Non-pigmented ciliary epithelial cell (primary cell): ENCODE measurements at places on chromosomes 12 and 14.

GRCh38 chr14:24136684-24137528, 912 bp downstream of the PSME1 start:
- no peak for DNase-seq

DNA sequence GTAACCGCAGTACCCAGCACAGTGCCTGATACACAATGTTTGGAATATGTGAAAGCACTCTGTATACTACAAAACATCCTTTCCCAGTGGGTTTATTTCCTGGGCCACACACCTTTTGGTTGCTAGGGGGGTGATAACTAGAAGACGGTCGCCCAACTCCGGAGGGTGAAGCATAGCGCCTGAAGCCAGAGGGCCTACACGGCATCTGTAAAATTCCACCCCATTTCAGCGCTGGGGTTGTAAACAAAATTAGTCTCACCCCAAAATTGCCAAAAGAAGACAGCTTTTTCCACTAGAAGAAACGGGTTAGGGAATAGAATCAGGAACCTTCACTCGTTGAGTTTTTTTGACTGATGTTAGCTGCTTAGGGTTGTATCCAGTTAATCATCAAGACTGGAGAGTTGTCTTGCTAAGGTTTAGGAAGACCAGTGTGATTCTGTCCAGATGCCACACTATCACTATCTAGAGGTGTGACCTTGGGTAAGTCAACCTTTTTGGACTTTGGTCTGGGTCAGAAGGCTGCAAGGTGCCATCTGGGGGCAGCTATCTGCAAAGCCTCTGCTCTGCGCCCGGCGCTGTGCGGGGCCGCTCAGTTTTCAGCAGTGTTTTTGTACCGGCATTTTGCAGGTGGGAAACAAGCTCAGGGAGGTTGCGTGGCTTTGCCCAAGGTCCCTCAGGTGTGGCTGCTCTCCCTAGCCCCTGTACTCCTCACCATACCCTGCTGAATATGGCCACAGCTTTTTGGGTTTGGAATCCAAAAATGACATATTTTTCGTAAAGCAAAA, 1.3 kb downstream of the ZNF839 start:
- no peak for DNase-seq

DNA sequence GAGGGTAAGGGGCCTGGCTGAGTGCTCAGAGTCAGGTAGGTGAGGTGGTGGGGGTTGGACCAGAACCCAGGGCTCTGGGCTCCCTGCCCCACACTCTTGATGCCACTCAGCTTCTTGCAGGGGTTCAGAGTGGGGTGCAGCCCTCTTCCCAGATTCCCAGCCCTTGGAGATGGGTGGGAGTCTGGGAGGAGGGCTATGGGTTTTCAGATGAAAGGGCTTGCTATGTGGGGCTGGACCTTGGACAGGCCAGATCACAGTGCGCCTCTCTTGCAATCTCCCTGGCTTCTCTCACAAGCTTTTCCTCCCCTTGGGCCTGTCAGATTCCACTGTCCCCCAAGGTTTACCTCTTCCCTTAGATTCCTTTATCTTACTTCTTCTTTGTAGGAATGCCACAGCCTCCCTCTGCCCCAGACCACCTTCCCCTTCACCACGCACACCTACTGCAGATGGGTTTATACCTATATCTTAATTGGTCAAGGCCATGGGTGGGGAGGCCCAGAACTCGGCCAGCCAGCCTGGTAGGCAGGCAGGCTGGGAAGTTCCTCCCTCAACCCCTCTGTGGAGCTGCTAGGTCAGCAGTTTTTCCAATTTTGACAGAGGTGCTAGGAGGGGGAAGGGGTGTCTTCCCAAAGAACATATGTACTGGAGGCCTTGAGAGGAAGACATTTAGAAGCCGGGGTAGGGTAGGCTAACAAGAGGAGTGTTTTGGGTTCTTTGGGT, 1.4 kb downstream of the NYNRIN start:
- no peak for DNase-seq

DNA sequence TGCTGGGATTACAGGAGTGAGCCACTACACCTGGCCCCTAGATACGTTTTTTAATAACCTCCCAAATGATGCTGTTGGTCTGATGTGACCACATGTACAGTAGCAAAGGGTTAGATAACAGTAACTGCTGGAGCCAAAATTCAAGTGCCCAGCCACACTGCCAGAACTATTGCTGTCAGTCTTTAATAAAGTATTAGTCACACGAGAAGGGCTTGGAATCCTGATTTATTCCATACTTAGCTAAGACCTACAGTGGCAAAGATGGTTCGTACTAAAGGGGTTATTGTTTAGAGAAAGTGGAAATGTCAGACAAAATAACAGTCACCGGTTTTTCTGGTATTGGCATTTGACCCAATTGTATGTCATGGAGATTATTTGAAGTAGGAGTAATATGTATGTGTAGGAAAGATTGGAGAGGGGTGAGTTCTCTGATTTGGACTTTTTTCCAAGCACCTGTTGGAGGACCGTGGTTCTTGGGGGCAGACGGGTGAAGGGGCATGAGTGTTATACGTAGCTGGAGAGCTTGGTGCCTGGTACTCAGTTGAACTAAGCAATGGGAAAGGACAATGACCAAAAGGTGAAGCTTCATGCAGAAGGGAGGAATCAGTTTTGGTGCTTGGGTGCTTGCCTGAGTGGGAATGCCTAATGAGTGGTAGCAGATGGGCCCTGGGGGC, 9.7 kb downstream of the TUBA1C start:
- no peak for DNase-seq

DNA sequence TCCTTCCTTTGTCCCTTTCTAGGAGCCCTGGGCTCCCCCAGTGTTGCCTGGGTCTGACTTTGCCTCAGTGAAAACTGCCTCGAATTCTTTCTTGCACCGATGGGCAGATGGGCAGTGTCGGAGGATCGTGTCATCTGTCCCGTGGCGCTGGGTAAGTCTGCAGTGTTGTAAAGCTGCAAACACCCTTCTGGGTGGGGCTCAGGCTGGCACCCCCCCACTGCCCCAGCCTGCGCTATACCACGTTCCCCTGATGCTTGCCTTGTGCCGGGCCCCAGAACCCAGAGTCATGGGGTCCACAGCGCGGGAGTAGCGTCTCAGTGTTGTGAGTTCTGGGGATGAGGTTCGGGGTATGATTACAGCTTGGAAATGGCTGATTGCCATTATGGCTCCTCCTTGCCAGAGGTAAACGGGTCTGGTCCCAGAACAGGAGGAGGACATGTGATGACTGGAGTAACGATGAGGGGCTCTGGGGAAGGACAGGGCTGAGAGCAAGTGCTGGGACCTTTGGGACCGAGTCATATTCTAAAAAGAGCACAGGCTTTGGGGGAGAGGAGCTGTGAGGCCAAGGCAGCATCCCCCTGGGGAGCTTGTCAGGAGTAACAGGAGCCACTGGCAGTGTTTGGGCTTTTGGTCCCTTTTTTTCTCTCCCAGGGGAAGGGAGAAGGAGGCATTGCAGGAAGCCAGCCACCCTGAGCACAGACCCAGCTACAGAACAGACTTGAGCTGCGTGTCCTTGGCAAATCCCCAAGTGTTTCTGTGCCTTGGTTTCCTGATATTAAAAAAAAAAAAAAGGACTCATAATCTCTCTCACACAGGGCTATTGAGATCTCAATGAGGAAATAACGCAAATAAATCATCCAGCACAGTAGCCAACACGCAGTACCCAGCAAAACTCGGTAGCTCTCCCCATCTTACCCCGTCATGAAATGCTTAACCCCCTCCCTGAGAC, 4.3 kb downstream of the RTL1 start:
- no peak for DNase-seq

- no peak for DNase-seq
Measured at GRCh38 chr14:22380571-22381407, 208.2 kb downstream of the DAD1 start.

DNA sequence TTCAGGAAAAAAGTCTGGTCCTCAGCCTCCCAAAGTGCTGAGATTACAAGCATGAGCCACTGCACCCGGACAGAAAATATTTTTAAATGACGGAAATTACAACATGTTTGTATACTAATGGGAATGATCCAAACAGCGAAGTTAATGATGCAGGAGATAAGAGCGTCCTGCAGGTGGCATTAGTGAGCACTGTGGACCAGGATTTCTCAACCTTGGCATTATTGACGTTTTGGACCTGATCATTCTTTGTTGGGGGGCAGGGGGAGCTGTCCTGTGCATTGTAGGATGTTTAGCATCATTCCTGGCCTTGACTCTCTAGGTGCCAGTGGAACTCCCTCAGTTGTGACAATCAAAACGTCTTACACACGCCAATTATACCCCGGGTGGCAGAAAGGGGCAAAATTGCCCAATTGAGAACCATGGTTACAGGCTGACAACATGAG, 34.1 kb downstream of the SCFD1 start:
- DNase-seq = no peak

GRCh38 chr12:108694812-108695278, 36.5 kb downstream of the CORO1C start:
- no peak for DNase-seq

GRCh38 chr12:220491-220890, 6.5 kb upstream of the SLC6A12 start:
- no peak for DNase-seq

DNA sequence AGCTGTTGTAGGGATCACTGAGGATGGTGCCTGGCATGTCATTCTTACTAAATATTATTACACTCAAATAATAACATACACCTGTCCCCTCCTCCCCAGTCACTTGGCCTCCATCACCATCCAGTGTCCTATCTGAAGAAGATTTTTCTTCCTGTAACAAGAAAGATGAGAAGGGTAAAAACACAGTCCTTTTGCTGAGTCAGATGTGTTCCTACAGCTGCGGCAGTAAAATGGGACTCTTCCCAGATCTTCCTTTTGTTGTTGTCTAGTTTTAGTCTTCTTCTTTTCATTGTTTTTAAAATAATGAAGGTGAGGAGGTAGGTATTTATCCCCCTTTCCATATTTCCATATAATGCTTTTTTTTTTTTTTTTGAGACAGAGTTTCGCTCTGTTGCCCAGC, 83.1 kb upstream of the RFLNA start:
- no peak for DNase-seq
